HepG2 (cell line): ENCODE measurements at places on chromosomes 1 and 21. TPM values are rescaled to one million over a fixed set of nuclear protein-coding genes. Genes with fewer than 3 reads are reported as not detected.

FAM72D gene
- polyA plus RNA-seq = 2.5 and 4.4 TPM in 2 replicates

DESI2 gene
- 18.6 and 23.1 TPM in 2 replicates for polyA plus RNA-seq

RHOU gene
- 11.9 and 14.7 TPM in 2 replicates for polyA plus RNA-seq

ERICH3 gene
- 0.01 and 0.03 TPM in 2 replicates for polyA plus RNA-seq

CD2 gene
- polyA plus RNA-seq = not detected in 2 replicates

VAV3 gene
- 12.5 and 15.9 TPM in 2 replicates for polyA plus RNA-seq

ZNF593OS gene
- polyA plus RNA-seq = not detected in 2 replicates
